Naive thymus-derived CD4-positive, alpha-beta T cell (primary cell): ENCODE measurements at places on chromosomes 7 and 10. TPM values are rescaled to one million over a fixed set of nuclear protein-coding genes. Genes with fewer than 3 reads are reported as not detected.

The MSS51 gene
- polyA plus RNA-seq: 0.18 TPM

The FGF8 gene
- not detected for polyA plus RNA-seq

The CC2D2B gene
- polyA plus RNA-seq: not detected

The CALML3 gene
- not detected for polyA plus RNA-seq

The JAZF1 gene
- polyA plus RNA-seq: 3.2 TPM

The CRYGN gene
- 0.33 TPM for polyA plus RNA-seq

The ZNF365 gene
- polyA plus RNA-seq: not detected

The MGAM2 gene
- polyA plus RNA-seq: not detected

The TEX36 gene
- not detected for polyA plus RNA-seq

The FRMPD2 gene
- not detected for polyA plus RNA-seq

The UBE2D1 gene
- 19.2 TPM for polyA plus RNA-seq

The HPS1 gene
- polyA plus RNA-seq: 70.8 TPM

The KIF11 gene
- 0.19 TPM for polyA plus RNA-seq
